ENCODE measurements at places on chromosomes 11 and 22. TPM values are rescaled to one million over a fixed set of nuclear protein-coding genes. Genes with fewer than 3 reads are reported as not detected.
A peak's percentile ranks its signal among the peaks of the same experiment; 100 is the strongest.

MMP13 gene
- not detected for total RNA-seq

ESAM gene
- 1.5 TPM for total RNA-seq

APOBEC3A gene
- not detected for total RNA-seq

MAP6 gene
- 3.4 TPM for total RNA-seq

CRYAB gene
- total RNA-seq: 60.2 TPM

DNA sequence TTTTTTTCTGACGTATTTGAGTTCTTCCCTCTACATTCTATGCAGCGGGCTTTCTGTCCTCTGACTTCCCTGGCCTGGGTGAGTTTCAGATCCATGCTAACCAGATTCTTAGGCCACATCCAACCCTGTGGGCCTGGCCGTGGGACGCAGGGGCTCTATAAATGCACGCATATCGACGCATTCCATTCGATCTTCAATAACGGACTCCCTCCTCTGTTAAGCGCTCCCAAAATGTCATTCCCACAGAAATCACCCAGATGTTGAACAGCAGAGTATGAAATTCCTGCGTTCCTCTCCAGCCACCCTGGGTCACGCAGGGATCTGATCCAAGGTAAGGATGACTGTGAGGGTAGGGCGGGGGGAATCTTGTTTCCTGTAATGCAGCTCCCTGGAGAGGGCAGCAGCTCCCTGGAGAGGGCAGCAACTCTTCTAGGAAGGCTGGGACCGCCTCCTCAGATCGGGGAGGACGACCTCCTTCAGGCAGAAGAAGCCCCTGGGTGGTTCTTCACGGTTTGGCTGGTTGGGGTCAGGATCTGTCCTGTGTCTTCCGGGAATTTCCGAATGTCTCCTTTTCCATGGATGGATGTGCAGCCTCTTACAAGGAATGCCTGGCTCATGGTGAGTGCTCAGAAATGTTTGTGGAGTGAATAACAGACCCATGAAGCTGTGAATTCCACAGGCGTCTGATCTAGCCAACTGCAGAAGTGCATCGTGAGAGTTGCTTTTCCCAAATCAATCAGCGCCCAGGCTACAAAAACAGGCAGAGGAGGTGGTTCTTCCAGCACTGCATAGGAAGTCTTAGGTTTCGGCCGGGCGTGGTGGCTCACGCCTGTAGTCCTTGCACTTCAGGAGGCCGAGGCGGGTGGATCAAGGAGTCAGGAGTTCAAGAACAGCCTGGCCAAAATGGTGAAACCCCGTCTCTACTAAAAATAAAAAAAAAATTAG lies 12.2 kb downstream of the MRGPRD start:
- DNase-seq: peak; percentile 26

GRCh38 chr11:61575886-61576861 lies 4.7 kb downstream of the SYT7 start:
- no peak for DNase-seq

- DNase-seq: peak; percentile 16
These were observed 469 bp upstream of the OSBP2 start for GRCh38 chr22:30694171-30694639.

GRCh38 chr11:26963764-26964163 lies 30.1 kb upstream of the FIBIN start:
- peak; percentile 49 for DNase-seq

- peak; percentile 14 for DNase-seq
These were observed 157.0 kb upstream of the TIMP3 start for GRCh38 chr22:32644252-32645100.

- no peak for DNase-seq
These were observed 3.0 kb downstream of the PNPLA2 start for GRCh38 chr11:821512-822371.

GRCh38 chr11:66494935-66495334 lies 14.7 kb downstream of the DPP3 start:
- no peak for DNase-seq

GRCh38 chr11:121575250-121575962 lies 122.6 kb upstream of the SORL1-AS1 start:
- no peak for DNase-seq

- peak; percentile 86 for DNase-seq
These were observed 43.6 kb downstream of the CACNG2 start for GRCh38 chr22:36659762-36660509.

GRCh38 chr22:37244114-37244921 lies at the start of gene RAC2:
Gene RAC2, minus strand, starts transcription at chr22:37244269. Its CDS starts 121 bp downstream, at chr22:37244148.
- peak; percentile 58 for DNase-seq
